Left ventricle myocardium superior (tissue), 1 donor: ENCODE measurements at places on chromosomes 11 and 22.

DNA sequence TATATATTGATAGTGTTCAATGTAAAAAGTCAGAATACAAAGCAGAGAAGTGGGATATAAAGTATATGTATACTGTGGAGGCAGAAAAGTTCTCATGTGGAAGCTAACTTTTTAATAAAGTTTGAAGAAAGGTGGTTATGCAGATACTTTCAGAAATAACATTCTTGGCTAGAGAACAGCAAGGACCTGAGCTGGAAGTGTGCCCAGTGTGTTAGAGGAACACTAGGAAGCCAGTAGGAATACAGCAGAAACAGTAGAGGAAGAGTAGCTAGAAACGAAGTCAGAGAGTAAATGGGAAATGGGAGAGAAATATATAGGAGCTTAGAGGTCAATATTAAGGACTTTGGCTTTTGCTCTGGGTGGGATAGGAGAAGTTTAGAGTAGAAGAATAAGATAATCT, 464.9 kb upstream of the CCDC90B start:
- DNase-seq, result no peak

- no peak for DNase-seq
Observed at GRCh38 chr22:25122136-25122764, 77.4 kb upstream of the CRYBB3 start.

DNA sequence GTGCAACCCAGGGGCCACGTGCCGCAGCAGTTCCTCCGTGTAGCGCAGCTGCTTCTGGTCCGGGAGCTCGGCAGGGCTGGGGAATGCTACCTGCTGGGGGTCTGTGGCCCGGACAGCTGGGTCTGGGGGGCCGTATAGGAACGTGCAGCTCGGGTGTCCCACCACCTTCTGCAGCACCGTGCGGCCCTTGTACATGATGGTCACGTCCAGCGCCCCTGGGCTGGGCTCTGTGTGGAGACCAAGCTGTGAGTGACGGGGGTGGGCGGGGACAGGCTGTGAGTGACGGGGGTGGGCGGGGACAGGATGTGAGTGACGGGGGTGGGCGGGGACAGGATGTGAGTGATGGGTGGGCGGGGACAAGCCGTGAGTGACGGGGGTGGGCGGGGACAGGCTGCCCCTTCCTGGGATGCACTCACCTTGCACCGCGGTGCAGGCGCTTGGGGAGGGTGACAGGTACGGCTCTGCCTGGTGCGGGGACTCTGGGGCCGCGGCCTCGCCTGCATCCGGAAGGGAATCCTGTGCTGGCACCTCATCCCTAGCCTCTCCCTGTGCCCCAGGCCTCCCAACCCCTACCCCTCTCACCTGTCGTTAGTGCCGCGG, 2.3 kb downstream of the IRF7 start:
- DNase-seq, result peak; percentile 75

GRCh38 chr11:90204832-90205646, 17.8 kb downstream of the CHORDC1 start:
- no peak for DNase-seq

GRCh38 chr11:78786086-78786485, 211.4 kb upstream of the NARS2 start:
- DNase-seq, result no peak

DNA sequence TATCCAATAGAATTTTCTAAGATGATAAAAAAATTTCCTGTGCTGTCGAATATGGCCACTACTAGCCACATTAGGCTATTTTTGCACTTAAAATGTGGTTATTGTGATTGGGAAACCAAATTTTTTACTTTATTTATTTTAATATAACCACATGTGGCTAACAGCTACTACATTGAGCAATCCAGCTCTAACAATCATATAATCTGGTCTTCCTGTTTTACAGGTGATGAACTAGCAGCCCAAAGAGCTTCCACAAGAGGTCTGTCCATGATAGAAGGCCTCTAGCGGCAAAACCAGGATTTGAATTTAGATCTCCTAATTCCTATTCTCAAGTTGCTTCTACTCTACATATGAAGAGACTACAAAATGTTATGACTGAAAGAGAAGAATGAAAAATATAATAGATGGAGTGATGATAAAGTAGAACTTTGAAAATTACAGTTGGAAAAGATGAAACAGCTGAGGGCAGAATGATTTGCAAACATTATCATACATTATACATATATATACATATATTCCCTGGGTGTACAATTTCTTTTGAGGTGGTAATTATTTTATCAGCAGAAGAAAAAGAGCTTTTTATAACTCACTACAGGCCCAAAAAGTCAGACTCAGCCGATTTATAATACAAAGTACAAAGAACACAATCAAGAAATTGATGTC, 363.5 kb upstream of the PITPNB start:
- DNase-seq, result no peak

DNA sequence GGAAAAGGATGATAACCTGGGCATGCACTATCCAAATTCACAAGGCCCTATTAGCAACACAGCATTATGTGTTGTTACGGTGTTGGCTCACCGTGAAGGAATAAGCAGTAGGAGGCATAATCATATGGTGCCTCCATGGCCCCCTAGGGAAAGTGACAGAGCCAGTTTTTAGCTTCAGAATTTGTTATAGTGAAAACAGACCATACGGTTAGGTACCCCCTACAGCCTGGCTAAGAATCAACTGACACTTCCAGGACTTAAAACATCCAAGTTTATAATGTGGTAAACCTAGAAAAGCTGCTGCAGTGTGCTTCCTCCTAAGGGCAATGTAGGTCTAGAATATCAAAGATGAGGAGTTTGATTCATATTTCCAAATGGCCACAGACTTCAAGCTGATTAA, 30.4 kb downstream of the KIF18A start:
- no peak for DNase-seq

DNA sequence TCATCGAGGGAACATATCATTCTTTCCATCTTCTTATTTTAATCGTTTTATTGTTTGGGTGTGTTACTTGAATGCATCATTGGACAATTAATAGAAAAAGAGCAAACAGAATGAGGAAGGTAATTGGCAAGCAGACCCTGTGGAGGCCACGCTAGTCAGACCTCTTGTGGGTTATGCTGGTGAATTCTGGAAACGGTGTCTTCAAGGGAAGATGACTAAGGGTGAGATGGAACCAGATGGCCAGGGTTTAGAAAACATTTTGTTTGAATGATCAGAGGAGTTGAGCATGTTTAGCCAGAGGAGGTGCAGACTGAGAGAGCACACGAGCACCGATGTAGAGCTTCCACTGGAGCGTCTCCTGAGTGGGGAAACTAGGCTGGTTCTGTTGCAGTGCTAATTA, 8.5 kb downstream of the ST14 start:
- DNase-seq, result no peak

DNA sequence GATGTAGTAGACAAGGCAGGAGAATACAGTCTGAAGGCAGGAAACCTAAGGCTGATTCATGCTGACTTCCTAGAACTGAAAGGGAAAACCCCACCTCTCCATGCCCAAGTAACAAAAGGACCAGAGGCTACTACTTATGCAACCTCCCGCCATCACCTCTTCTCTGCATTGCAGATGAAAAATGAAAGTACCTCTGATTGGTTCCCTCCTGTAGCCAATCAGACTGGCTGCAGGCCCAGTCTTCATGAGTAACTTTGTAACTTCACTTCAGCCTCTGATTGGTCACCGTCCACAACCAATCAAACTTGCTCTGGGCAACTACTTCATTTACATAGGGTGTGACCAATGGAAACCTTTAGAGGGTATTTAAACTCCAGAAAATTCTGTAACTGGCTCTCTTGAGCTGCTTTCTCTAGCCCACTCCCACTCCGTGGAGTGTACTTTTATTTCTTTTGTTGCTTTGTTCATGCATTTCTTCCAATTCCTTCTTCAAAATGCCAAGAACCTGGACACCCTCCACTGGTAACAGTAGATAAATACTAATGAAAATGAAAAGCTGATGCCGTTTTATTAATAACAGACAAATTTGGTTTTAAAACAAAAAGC, 5.2 kb upstream of the MAP6 start:
- DNase-seq, result no peak

DNA sequence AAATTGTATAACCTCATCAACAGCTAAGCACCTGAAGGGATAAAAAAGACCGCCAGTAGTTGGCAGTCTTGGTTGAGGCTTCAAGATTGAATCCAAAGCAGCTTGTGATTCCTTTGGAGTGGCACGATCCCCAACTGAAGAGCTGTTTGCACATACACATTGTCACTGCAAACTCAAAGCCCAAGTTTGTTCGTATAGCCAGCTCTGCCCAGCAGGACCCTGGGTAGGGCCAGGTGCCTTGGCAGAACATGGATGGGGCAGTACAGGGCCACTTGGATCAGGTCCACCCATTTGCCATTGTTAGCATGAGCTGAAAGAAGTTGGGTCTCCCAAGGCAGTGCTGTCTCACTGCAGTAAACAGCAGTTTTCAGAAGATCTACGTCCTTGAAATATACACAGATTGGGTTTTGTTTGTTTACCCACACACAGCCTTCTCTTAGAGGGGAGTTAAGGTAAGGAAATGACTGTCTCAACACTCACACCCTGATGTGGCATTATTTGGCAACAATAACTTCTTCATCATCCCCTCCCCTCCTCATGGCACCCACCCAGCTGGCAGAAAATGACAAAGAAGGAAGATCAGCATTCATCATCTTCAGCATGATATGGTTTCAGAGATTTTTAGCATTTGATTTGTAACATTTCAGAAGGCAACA, 132.9 kb downstream of the COMMD9 start:
- DNase-seq, result no peak

GRCh38 chr11:12864316-12865156, 144.6 kb upstream of the RASSF10 start:
- DNase-seq, result no peak

DNA sequence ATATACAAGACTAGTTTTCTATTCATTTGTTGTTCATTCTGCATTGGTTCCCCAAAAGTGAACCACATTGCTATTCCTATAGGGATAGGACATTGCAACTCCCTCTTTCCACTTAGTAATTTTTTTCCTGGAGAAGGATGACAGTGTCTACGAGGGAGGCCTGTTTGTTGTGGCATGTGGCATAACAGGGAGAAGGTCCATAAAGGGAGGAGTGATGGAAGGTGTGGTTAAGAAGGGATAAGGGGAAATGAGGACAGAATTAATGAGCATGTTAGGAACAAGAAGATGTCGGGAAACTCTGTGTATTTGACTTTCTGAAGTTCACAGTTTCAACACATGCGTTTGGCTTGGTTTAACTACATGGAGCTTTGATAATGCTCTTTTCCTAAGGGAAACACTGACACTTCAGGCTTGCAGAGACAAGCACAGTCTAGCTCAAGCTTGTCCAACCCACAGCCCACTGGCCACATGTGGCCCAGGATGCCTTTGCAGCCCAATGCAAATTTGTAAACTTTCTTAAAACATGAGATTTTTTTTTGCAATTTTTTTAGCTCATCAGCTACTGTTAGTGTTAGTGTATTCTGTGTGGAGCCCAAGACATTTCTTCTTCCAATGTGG, 149.7 kb downstream of the TRPC6 start:
- DNase-seq, result no peak

- peak; percentile 62 for DNase-seq
Observed at GRCh38 chr11:93541884-93542810, 1.0 kb downstream of the SMCO4 start.

- DNase-seq, result no peak
Observed at GRCh38 chr11:134562941-134563471, 151.0 kb upstream of the B3GAT1 start.

- DNase-seq, result peak; percentile 57
Observed at GRCh38 chr11:117815262-117815803, 9.2 kb downstream of the FXYD2 start.

DNA sequence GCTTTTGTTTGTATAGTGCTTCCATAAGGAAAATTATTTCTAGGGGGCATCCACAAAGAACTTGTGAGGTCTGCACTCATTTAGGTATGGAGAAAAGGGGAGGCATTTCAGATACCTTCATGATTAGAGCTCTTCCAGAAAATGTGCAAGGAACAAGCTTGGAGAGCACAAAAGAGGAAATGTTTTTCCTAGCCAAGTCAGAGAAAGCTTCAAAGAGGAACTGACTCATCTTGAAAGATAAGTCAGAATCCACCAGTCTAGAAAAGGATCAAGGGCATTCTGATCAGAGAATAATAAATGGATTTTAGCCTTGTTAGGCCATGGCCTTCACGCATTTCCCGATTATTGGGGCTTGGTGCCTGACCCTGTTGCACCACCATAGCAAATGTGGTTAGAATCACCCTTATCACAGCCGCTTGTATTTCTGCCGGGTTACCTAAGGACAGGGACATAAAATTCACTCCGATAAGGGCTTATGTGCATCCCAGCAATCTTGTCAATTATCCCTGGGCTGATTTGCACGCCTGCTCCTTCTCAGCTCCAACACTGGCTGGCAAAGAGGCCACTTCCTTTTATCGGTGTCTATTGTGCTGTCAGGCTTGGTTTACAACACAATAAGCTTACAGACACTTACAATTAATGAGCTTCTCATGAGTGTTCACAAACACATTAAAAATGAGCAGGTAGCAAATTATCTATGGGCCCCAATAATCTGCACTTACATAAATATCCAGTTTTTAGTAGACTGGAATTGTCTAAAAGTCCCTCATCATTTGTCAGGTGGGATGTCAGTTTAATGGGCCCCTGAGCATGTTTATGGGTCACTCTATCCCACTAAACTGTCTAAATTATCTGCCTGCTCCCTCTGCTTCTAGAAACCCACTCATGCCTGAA, 613.5 kb downstream of the SOX6 start:
- no peak for DNase-seq

DNA sequence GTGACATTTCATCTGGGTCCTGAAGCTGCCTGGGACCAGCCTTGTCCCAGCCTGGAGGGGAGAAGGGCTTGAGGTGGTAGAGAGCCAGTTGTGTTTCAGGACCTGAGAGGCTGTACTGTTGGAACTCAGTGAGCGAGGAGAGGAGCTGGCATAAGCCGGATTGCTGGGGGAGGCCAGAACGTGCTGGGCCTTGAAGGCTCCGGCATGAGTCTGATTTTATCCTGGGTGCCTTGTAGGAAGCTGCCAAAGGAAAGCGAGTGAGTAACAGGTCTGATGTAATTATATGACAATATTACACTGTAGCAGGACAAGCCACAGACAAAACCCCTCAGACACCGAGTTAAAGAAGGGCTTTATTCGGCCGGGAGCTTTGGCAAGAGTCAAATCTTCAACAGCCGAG, 17.2 kb downstream of the AP2A2 start:
- no peak for DNase-seq

DNA sequence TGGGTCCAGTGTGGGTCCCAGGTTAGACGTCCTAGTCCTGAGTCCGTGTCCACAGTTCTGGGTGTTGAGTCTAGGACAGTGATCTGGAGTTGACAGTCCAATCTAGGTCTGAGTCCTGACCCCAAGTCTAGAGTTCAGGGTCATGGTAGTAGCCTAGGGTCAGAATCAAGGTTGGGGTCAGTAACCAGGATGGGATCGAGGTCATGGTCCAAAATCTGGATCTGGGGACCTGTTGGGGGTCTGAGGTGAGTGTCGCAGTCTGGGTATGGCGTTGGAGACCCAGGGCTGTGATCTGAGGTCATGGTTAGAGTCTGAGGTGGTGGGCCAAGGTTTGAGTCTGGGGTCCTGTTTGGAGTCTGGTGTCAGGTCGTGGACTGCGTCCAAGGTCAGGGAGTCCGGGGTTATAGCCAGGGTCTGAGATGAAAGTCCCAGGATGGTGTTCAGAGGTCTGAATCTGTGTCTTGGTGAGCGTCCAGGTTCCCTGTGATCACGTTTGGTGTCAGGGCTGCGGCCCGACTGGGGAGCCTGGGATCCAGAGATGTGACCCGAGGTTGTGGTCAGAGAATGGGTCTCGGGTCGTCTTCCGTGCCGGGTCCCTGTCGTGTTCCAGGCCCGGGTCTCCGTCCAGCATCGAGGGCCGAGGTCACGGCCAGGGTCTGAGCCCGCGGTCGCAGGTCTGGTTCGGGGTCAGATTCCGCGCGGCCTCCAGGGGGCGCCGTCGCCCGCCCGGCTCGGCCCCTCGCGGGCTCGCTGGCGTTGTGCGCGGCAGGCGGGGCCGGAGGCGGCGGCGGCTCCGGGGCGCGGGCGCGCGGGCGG, 432 bp upstream of the GRK2 start:
- DNase-seq, result peak; percentile 91
